DMS 273 treated with DMSO at 0.1 percent for 48 hours (cell line): ENCODE measurements at places on chromosomes 12 and 14.
A peak's percentile ranks its signal among the peaks of the same experiment; 100 is the strongest.

- peak; percentile 30 for DNase-seq
Observed at GRCh38 chr14:52790011-52790755, 1.2 kb downstream of the GNPNAT1 start.

DNA sequence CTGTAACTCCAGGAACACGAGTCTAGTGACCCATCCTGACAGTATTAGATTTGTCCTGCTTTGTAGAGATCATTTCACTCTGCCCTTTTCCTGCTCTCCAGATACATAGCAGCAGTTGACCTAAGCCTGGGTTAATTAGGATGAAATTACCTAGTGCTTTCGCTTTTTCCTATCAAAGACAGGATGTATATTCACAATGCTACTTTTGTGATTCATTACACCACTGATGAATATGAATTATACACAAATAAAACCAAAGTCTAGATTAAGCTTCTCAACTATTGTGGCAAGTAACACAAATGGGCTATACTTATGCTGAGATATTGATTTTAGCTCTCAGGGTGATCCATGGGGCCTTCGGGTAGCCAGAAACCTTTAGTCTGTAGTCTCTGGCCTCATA lies 17.9 kb downstream of the CERS5 start:
- DNase-seq: no peak

- DNase-seq: no peak
Observed at GRCh38 chr12:45409966-45410365, 194.1 kb downstream of the ANO6 start.

GRCh38 chr12:22624548-22624869 lies 462 bp upstream of the ETNK1 start:
- DNase-seq: no peak

GRCh38 chr12:55663391-55663790 lies 26.7 kb downstream of the OR10P1 start:
- no peak for DNase-seq

- no peak for DNase-seq
Observed at GRCh38 chr14:55638665-55639064, 58.7 kb downstream of the KTN1 start.

DNA sequence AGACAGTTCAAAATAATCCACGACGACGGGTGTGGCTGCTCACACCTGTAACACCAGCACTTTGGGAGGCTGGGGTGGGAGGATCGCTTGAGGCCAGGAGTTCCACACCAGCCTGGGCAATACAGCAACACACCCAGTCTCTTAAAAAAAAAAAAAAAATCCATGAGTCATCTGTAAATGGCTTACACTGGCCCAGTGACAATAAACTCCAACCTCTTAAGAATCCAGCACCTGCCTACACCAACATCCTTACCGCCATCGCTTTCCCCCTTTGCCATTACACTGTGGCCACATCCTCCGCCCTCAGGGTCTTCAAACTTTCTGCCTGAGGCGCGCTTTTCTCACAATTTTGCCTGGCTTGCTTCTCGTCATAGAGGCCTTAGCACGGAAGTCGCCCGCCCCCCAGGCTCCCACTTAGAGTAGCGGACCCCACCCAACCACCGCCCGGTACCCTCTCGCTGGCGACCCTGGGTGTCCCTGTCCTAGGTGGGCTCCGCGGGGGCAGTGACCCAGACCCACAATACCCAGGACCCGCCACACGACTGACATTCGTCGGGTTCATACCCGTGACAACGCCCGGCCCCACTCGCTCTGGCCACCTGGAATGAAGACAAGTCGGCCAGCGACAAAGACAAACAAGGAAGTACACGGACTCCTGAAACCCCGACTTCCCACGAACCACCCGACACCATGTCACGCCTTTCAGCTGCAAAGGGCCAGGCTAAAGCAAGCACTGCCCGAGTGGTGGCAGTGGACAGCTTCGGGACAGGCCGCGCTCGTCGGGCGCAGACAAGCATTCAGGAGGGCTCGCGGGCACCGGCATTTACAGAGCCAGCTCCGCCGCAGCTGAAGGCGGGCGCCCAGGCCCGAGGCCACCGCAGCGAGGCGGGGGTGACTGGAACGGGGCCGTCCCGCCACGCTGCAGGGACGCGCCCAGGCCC lies 636 bp downstream of the GOLGA3 start:
- DNase-seq: no peak

DNA sequence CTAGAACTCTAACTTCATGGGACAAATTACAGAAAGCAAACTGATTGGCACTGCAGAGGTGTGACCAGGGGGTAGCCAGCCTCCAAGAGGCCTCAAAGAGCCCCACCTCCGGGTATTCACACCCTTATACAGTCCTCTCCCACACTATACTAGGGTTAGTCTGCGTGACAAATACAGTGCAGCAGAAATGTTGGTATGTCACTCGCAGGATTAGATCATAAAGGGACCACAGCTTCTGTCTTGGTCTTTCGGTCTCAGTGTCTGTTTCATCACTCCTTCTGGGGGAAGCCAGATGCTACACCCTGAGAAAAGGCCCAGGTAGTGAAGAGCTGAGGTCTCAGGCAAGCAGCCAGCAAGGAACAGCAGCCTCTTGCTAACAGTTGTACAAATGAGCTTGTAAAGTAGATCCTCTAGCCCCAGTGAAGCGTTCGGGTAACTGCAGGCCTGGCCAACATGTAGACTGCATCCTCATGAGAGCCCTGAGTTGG lies 68.9 kb upstream of the SAV1 start:
- DNase-seq: no peak

GRCh38 chr14:31251028-31251958 lies 43.7 kb upstream of the HECTD1 start:
- no peak for DNase-seq

DNA sequence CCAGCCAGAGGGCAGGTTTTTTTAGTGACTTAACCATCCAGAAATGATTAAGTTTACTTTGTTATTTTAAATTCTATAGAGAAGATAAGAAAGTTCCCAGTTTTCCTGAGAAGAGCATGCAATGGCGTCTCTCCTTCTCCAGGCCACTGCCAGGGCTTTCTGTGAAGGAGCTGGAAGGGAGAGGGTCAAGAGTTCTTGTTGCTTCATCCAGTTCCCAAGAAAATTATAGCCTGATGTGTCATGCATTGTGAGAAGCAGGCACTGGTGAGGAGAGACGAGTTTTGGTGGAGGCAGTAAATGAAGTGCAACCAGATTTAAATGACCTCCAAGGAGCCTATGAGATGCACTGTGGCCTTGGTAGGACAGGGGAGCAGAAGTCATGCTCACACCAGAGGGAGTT lies 14.2 kb downstream of the ELK3 start:
- DNase-seq: no peak

- DNase-seq: no peak
Observed at GRCh38 chr12:3010214-3010930, 51.2 kb downstream of the TEAD4 start.

DNA sequence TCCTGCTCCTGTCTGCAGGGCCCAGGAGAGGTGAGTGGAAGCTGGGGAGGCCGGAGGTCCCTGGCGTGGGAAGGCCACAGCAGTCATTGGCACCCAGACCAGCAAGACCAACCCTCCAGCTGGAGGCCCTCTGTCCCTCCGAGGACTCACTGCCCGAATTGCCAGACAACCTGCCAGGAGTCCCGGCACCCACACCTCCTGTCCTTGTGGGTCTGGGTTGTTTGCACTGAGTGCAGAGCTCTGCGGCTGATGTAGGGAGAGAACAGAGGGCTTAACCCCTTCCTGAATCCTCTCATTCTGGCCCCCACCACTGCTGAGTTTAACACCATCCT lies 204.9 kb downstream of the KIF26A start:
- DNase-seq: no peak

GRCh38 chr12:124354400-124354799 lies 59.5 kb downstream of the RFLNA start:
- DNase-seq: no peak

GRCh38 chr14:93712838-93713724 lies 75.2 kb downstream of the PRIMA1 start:
- DNase-seq: no peak

DNA sequence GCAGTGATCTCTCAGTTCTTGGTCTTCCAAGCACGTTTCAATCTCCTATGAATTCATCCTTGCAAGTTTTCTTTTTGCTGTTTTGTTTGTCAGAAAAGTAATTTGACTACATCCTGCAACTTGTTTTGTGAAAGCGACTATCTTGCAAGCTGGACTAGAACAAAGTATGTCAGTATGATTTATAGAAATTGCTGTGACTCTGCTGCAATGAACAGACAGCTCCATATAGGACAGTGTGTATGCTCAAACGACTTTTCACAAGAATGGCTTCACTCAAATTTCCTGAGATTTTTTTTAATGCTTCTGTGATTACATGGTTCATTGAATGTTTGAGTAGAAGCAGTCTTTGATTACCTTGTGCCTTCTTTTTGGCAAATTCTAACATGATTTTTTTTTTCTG lies 123.5 kb upstream of the TRHDE start:
- no peak for DNase-seq

GRCh38 chr12:60176891-60177290 lies 581.1 kb downstream of the SLC16A7 start:
- DNase-seq: no peak

GRCh38 chr12:75759842-75760572 lies 248.6 kb upstream of the KRR1 start:
- no peak for DNase-seq

GRCh38 chr12:73225941-73226340 lies 953.8 kb downstream of the TRHDE start:
- no peak for DNase-seq

DNA sequence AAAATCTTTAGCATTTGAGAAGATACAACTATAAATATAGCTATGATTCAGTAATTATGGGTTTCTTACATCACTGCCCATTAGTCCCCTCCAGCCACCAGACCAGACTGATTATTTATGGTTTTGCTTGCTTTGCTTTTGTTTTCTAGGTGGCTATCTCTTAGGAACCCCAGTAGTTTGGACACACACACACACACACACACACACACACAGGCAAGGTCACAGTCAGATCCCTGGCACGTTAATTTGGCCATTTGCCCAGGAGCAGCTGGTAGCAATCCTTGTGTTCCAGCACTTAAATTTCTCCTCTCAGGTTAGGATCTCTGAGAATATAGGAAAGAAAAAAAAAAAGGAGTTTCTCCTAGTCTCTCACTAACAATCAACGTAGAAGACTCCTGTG lies 90.2 kb upstream of the RESF1 start:
- DNase-seq: peak; percentile 12

- no peak for DNase-seq
Observed at GRCh38 chr14:75049136-75049535, 2.1 kb downstream of the MLH3 start.

DNA sequence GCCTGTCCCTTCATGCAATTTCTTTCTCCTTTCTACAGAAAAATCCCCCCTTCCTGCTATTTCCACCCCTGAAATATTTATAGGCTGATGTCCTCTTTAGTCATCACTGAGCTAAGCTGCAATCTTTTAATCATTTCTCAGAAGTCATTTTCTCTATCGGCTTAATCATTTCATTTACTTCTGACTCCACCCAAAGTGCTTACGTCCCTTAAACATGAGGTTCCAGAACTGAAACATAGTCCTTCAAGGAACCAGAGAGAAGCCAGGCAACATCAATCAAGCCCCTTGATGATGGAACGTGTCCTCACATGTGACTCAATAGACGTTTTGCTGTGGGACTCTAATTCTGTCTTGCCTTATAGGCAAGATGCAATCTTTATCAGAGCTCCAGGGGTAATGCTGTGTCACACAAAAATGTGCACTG lies 148.7 kb upstream of the KRR1 start:
- DNase-seq: no peak

- no peak for DNase-seq
Observed at GRCh38 chr14:63237791-63238190, 33.5 kb downstream of the RHOJ start.

- DNase-seq: no peak
Observed at GRCh38 chr14:102303664-102304063, 1.3 kb downstream of the MOK start.

GRCh38 chr12:107448198-107448597 lies 237.4 kb upstream of the PWP1 start:
- DNase-seq: no peak

DNA sequence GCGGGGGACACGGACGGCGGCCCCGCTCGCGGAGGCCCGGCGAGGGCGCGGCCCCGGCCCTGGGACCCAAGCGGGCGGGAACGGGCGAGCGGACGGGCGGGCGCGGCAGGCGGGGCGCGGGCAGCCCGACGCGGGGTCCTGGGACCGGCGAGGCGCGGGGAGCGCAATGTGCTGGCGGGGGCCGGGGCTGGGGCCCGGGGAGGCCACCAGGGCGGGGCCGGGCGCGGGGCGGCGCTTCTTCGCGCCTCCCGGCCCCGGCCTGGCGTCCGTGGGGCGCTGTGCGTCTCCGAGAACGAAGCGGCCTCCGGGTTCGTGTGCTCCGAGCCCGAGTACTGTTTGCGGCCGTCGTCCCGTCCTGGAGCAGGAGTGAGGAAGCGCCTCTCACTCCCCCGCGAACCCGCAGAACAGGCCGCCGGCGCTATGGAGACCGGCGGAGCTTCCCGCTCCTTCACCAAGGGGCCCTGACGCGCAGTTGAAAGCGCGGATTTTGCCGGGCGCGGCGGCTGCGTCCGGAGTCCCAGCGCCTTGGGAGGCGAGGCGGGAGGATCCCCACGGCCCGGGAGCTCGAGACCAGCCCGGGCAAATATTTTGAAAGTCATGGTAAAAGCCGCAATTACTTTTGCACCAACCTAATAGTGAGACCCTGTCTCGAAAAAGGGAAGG lies 420 bp upstream of the ANKLE2 start:
- DNase-seq: peak; percentile 30

GRCh38 chr14:104383088-104383995 lies 196.2 kb upstream of the C14orf180 start:
- peak; percentile 38 for DNase-seq

GRCh38 chr14:70707138-70708038 lies 65.7 kb downstream of the TTC9 start:
- no peak for DNase-seq

DNA sequence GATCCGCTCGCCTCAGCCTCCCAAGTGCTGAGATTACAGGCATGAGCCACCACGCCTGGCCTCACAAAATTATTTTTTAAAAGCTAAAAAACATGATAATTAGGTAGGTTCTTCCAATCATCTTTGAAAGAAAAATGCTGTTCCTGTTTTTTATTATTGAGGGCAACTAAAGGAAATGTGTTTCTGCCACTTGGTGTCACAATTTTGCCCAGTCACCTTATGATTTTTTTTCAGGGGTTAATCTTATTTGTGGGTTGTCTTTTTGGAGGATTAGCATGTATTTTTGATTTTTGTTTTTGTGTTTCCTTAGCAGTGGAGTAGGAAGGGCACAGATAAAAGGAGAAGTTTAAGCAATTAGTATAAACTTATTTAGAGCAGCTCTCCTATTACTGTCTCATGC lies 79.8 kb downstream of the PRORP start:
- no peak for DNase-seq
